ENCODE measurements at places on chromosomes 6 and 20.

GRCh38 chr6:166589786-166590574, 3.5 kb upstream of the RAMACL start:
- H3K36me3 ChIP-seq = no peaks in the 10 kb centered on the region
- no peaks in the 10 kb centered on the region for H3K27me3 ChIP-seq
- peaks cover 40% of the 10 kb centered on the region for H3K4me1 ChIP-seq
- H3K27ac ChIP-seq = peak overlapping the region; percentile 82
- no peak for ATAC-seq

- H3K36me3 ChIP-seq = no peaks in the 10 kb centered on the region
- H3K4me3 ChIP-seq = no peak overlapping the region
- H3K27me3 ChIP-seq = no peaks in the 10 kb centered on the region
- ATAC-seq = no peak
- H3K4me1 ChIP-seq = no peaks in the 10 kb centered on the region
Observed at GRCh38 chr6:146154197-146154596, 125.3 kb downstream of the GRM1 start.

DNA sequence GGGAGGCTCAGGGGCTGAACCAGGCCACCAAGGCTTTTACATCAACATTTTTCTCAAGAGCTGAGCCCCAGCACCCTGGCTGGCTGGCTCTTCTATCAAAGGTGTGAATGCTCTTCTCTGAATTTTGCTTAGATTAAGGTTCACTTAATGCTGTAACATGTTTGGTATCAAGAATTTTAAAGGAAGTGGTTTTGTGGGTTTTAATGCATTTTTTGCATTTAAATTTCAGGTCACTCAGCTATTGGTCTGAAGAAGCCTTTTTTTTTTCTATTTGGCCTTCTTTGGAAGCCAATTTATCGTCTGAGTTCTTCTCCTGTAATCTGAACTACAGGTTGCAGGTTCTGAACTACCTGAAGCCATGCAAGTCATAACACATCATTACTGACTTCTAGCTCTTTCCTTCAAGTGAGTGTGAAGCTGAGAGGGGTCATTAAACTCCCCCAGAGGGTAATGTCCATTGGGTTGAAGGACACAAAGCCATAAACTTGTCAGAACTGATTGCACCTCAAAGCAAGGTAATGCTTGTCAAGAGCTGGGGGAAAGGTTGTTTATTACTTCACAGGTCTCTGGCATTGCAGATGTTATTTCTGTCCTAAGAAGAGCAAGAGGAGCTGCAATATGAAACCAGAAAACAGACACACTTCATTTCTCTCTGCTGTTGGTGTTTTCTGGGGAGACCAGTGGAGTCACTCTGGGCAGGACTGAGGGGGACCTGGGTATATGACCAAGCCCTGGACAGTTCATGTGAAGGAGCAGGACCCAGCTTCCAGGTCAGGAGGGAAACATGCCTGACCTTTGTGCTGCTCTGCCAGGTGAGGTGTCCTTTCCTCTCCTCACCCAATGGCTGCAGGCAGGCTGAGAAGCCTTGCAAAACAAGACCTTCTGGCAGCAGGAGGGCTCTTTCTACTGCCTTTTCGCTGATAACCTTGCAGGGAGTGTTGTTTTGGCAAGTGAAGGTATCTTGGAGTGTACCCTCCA, 26.1 kb upstream of the NEDD9 start:
- peaks cover 25% of the 10 kb centered on the region for H3K36me3 ChIP-seq
- no peak overlapping the region for H3K27ac ChIP-seq
- no peak overlapping the region for H3K4me3 ChIP-seq
- no peaks in the 10 kb centered on the region for H3K27me3 ChIP-seq
- H3K4me1 ChIP-seq = peaks cover 33% of the 10 kb centered on the region

- no peak overlapping the region for H3K4me3 ChIP-seq
- no peak overlapping the region for H3K27ac ChIP-seq
- no peak for ATAC-seq
- H3K4me1 ChIP-seq = peaks cover 18% of the 10 kb centered on the region
Observed at GRCh38 chr6:110705543-110705942, 109.7 kb downstream of the CDK19 start.

- H3K4me3 ChIP-seq = no peak overlapping the region
- no peak overlapping the region for H3K27ac ChIP-seq
- no peaks in the 10 kb centered on the region for H3K36me3 ChIP-seq
- H3K4me1 ChIP-seq = no peaks in the 10 kb centered on the region
Observed at GRCh38 chr6:139378882-139379341, 4.5 kb upstream of the CITED2 start.

DNA sequence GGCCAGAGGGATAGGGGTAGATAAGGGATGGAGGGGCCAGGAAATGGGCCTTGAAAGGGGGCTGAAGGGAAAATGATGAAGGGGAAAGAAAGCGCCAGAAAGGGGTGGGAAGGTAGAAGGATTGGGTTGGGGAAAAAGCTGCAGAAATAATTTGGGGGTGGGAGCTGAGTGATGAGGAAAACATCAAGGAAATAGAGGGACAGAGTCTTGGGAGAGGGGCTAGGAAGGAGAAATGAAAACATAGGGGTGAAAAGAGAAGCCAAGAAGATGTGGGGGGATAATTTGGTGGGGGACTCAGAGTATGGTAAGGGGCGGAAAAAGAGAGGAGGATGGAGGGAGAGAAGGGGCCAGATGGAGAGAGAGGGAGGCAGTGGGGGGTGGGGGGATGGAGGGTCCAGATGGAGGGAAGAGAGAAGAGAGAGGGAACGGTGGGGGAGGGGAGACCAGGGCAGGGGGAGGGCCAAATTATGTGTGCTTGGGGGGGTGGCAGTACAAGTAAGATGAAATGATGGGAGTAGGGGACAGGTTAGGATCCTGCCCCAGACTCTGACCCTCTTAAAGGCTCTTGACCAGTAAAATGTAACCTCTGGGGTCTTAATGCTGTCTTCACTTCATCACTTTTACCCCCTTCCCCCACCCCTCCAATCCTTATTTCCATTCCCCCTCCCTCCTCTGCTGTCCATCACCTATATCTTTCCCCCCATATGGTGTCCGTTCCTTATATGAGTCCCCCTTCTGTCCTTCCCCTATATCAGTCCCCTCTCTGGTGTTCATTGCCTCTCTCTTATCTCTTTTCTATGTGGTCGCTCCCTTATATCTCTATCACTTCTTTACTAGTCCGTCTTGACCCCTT, 852 bp downstream of the SYNGAP1 start:
- no peak overlapping the region for H3K4me3 ChIP-seq
- ATAC-seq = no peak
- no peaks in the 10 kb centered on the region for H3K27me3 ChIP-seq
- H3K27ac ChIP-seq = peak overlapping the region; percentile 0
- peaks cover 50% of the 10 kb centered on the region for H3K4me1 ChIP-seq

- H3K27me3 ChIP-seq = no peaks in the 10 kb centered on the region
- peak; percentile 92 for ATAC-seq
- no peaks in the 10 kb centered on the region for H3K36me3 ChIP-seq
- H3K4me1 ChIP-seq = peaks cover 27% of the 10 kb centered on the region
- H3K27ac ChIP-seq = peak overlapping the region; percentile 11
Observed at GRCh38 chr6:7324520-7324919, 11.5 kb upstream of the SSR1 start.

DNA sequence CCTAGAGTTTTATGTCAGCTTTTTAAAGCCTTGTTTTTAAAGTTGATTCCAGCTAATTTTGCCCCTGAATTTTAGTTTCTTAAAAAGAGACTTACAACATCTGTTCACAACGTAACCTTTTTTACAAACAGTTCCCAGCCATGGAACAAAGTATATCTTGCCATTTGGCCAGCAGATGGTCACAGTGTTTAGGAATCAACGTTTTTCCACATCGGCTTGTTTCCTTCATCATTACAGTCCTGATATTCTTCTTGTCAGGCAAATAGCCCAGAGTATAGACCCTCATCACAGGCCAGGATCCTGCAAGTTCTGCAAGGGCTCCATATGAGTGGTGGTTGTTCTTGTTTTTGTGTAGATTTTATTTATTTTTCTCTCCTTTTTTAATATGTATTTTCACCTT, 341.7 kb upstream of the HTR1E start:
- H3K4me3 ChIP-seq = no peak overlapping the region
- no peak overlapping the region for H3K27ac ChIP-seq
- no peaks in the 10 kb centered on the region for H3K27me3 ChIP-seq
- H3K36me3 ChIP-seq = no peaks in the 10 kb centered on the region
- no peaks in the 10 kb centered on the region for H3K4me1 ChIP-seq

DNA sequence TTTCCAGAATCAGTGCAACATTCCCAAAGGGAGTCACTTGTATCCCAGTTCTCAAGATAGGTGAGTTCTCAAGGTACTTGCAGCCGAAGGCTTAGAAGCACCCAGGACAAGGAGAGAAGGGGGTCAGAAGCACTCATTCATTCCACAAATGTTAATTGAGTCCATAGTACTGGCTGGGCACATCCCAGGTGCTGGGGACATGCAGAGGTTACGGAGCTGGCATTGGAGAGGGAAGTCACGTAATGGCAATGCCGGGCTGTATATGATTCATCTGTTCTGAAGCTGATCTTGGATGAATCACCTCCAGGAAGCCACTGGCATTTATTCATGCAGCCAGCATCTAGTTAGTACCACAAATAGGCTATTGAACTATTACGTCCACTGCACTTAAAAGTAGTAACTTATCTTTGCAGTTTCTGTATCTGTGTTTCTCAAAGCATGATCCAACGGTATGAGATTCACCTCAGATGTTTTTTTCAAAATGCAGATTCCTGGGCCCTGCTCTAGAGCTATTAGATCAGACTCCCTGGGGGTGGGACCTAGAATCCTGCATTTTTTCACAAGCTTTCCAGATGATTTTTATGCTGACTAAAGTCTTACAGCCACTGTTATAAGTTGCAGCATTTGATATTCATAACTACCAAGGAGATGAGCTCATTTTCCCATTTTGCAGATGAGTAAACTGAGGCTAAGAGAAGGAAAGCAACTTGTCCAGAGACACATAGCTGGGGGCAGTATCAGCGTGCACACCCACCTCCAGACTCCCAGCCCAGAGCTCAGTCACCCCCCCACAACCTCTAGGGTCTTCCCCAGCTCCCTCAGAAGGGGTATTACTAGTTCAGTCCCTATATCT, 44.1 kb upstream of the ID1 start:
- H3K36me3 ChIP-seq = peaks cover 54% of the 10 kb centered on the region
- peak overlapping the region; percentile 65 for H3K27ac ChIP-seq
- no peaks in the 10 kb centered on the region for H3K27me3 ChIP-seq
- peaks cover 19% of the 10 kb centered on the region for H3K4me1 ChIP-seq

GRCh38 chr6:112984899-112985298, 637.8 kb downstream of the RFPL4B start:
- no peaks in the 10 kb centered on the region for H3K27me3 ChIP-seq
- H3K4me1 ChIP-seq = no peaks in the 10 kb centered on the region
- H3K27ac ChIP-seq = no peak overlapping the region
- H3K4me3 ChIP-seq = no peak overlapping the region
- ATAC-seq = no peak

- no peaks in the 10 kb centered on the region for H3K27me3 ChIP-seq
- H3K36me3 ChIP-seq = peaks cover 50% of the 10 kb centered on the region
- peak overlapping the region; percentile 88 for H3K27ac ChIP-seq
- H3K4me1 ChIP-seq = peaks cover 31% of the 10 kb centered on the region
Observed at GRCh38 chr6:152170702-152171667, 363.5 kb downstream of the ESR1 start.

- H3K4me1 ChIP-seq = peaks cover 39% of the 10 kb centered on the region
- peaks cover 45% of the 10 kb centered on the region for H3K36me3 ChIP-seq
- H3K4me3 ChIP-seq = no peak overlapping the region
- no peak overlapping the region for H3K27ac ChIP-seq
- ATAC-seq = no peak
Observed at GRCh38 chr20:32128167-32128566, 18.7 kb downstream of the TM9SF4 start.

DNA sequence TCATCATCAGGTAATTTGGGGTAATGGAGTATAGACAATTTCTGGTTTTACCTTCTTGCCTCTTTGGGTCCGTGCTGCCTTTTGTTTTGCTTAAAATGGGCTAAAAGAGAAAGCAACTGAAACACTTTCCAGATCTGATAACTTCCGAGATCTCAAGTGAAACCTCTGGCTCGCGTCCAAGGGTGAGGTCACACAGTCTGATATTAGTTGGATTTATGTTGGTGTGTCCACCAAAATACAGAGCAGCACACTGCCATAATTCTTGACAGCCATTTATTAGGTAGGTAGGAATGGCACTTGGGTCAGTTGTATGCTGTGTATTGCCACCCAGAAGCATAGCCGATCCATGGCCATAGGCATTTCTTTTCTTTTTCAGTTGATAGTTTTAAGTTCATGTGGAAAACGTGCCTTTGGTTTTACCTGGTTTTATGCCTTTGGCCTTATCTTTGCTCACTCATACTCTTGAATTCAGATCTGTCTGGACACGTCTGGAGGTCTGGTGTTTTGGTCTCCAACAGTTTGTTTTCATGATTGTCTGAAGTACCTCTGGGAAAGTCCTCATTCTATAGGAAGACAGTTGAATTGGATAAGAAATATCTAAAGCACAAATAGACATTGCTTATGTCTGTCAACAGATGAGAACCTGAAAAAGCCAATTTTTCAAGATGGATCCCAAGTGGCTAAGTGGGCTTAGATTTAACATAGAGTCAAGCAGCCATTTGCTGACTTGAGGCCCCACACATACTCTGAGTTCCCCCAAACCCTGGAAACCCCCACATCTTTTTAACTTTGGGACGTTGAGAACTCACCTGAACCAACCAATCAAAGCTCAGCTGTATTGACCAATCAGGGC, 320.8 kb downstream of the SOX4 start:
- no peak overlapping the region for H3K27ac ChIP-seq
- no peak overlapping the region for H3K4me3 ChIP-seq
- no peaks in the 10 kb centered on the region for H3K36me3 ChIP-seq
- ATAC-seq = no peak
- H3K4me1 ChIP-seq = peaks cover 5% of the 10 kb centered on the region

DNA sequence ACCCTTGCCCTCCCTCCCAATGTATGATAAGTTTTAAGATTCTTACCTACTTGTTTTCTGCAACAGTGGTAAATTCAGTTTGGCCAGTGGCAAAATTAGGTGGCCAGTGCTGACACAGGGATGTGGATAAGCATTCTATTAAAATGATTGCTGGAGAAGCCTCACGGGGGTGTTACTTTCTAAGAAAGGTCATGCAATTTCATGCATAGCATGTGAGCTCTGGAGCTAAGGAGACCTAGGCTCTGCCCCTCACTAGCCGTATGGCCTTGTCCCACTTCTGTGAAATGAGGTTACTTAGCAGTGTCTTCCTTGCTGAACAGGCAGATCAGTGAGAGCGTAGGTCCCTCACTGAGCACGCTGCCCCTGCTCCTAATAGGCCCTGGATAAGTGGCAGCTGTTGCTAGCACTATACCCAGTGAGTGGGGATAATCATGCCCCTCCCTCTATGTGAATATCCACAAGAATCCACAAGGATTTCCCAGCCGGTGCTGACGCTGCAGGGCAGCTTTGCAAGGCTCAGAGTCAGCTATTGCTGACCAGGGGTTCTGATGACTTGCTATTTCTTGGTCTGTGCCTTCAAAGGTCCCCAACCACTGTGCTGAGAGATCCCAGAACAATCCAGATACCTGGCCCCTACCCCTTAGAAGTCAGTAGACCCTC, 86.5 kb upstream of the MRPS10 start:
- no peak overlapping the region for H3K27ac ChIP-seq
- no peak for ATAC-seq
- H3K4me3 ChIP-seq = no peak overlapping the region
- H3K27me3 ChIP-seq = no peaks in the 10 kb centered on the region
- H3K36me3 ChIP-seq = peaks cover 7% of the 10 kb centered on the region

DNA sequence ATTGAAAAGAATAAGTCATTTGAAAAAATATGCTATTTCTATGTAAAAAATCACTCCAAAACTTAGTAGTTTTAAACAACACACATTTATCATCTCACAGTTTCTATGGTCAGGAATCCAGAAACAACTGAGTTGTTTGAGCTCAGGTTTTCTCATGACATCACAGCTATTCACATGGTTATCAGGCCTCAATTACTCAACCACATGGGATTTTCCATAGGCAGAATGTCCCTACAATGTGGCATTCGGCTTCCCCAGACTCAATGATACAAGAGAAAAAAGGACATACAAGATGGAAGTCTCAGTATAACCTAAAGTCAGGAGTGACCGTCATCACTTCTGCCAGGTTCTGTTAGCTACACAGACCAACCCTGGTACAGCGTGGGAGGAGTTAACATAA, 3.4 kb upstream of the SLC35D3 start:
- H3K4me1 ChIP-seq = peaks cover 34% of the 10 kb centered on the region
- no peak for ATAC-seq
- peaks cover 48% of the 10 kb centered on the region for H3K27me3 ChIP-seq
- peaks cover 26% of the 10 kb centered on the region for H3K36me3 ChIP-seq
